ENCODE measurements at places on chromosomes 4 and X. TPM values are rescaled to one million over a fixed set of nuclear protein-coding genes. Genes with fewer than 3 reads are reported as not detected.

Gene SERPINA7
- not detected for total RNA-seq

Gene CLGN
- 0.47 TPM for total RNA-seq

Gene BRS3
- total RNA-seq = not detected

Gene FAM149A
- total RNA-seq = 38.1 TPM

Gene TSPAN7
- total RNA-seq = 31.9 TPM

Gene MAGEA8
- not detected for total RNA-seq

Gene FAM53A
- total RNA-seq = 3.7 TPM

All from metanephros (tissue), 2 donors.